Endothelial cell of umbilical vein (primary cell): ENCODE measurements at places on chromosomes 6 and 20. TPM values are rescaled to one million over a fixed set of nuclear protein-coding genes. Genes with fewer than 3 reads are reported as not detected.

The EFCAB8 gene
- total RNA-seq, result 0.31 and 0.60 TPM in 2 replicates

The GPR63 gene
- total RNA-seq, result 0.09 and 0.13 TPM in 2 replicates

The ZKSCAN4 gene
- 3.6 and 4.1 TPM in 2 replicates for total RNA-seq

The MUC21 gene
- not detected in 2 replicates for total RNA-seq

The SIM1 gene
- total RNA-seq, result 0.29 and 0.39 TPM in 2 replicates

The NUP43 gene
- total RNA-seq, result 49.0 and 56.8 TPM in 2 replicates

- no peak overlapping the region for H3K27ac ChIP-seq
- no peaks in the 10 kb centered on the region for H3K27me3 ChIP-seq
- peaks cover 11% of the 10 kb centered on the region for H3K36me3 ChIP-seq
Measured at GRCh38 chr6:87670707-87671106, 31.3 kb downstream of the AKIRIN2 start.

- peaks cover 3% of the 10 kb centered on the region for H3K4me1 ChIP-seq
- no peak overlapping the region for H3K27ac ChIP-seq
- peak; percentile 79 for DNase-seq
- H3K4me3 ChIP-seq, result no peak overlapping the region
- H3K36me3 ChIP-seq, result no peaks in the 10 kb centered on the region
- no peaks in the 10 kb centered on the region for H3K27me3 ChIP-seq
Measured at GRCh38 chr6:20455251-20455940, 53.7 kb downstream of the E2F3 start.

GRCh38 chr6:132465530-132466485 lies 47.1 kb downstream of the STX7 start:
- H3K4me3 ChIP-seq, result no peak overlapping the region
- H3K4me1 ChIP-seq, result peaks cover 14% of the 10 kb centered on the region
- peaks cover 11% of the 10 kb centered on the region for H3K36me3 ChIP-seq
- no peaks in the 10 kb centered on the region for H3K27me3 ChIP-seq
- no peak overlapping the region for H3K27ac ChIP-seq
- peak; percentile 59 for DNase-seq

GRCh38 chr20:3432844-3433243 lies 25.4 kb upstream of the DNAAF9 start:
- H3K27ac ChIP-seq, result no peak overlapping the region
- H3K4me3 ChIP-seq, result no peak overlapping the region
- no peaks in the 10 kb centered on the region for H3K4me1 ChIP-seq
- no peaks in the 10 kb centered on the region for H3K36me3 ChIP-seq
- DNase-seq, result no peak

DNA sequence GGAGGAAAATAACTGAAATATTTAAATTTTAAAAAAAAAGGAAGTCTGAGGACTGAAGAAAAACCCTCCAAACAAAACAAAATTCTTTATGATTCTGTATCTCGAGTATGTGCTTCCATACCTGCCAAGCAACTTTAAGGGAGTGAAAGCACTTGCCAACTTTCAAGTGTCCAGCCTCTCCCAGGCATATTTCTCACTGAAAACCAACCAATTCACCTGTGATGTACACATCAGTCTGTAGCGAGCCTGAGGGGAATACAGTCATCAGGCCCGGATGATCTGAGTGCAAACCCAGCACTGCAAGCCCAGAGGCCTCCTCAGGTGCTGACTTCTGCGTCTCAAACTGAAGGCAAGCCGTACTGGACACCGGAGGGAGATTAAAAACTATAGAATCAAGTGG lies 164.8 kb upstream of the NT5E start:
- no peaks in the 10 kb centered on the region for H3K27me3 ChIP-seq
- H3K4me3 ChIP-seq, result no peak overlapping the region
- DNase-seq, result no peak
- no peaks in the 10 kb centered on the region for H3K4me1 ChIP-seq

The HLA-DQA2 gene
- not detected in 2 replicates for total RNA-seq
